ENCODE measurements at places on chromosomes 7 and 10.

DNA sequence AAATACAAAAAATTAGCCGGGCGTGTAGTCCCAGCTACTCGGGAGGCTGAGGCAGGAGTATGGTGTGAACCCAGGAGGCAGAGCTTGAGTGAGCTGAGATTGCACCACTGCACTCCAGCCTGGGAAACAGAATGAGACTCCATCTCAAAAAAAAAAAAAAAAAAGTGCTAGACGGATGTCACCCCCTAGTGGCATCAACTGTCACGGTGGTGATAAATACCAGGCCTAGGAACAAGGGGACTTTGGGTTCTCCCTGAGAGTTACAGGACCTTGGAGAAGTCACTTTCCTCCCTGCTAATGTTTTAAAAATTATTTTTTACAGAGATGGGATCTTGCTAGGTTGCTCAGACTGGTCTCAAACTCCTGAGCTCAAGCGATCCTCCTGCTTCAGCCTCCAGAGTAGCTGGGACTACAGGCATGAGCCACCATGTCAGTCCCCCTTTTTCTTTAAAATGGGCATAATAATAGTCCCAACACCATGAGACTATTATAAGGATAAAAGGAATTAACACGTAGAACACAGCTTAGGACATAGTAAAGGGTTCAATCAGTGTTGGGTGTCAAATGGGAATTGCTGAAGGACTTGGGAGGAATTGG, 2.6 kb upstream of the TMEM130 start:
- DNase-seq, result no peak

DNA sequence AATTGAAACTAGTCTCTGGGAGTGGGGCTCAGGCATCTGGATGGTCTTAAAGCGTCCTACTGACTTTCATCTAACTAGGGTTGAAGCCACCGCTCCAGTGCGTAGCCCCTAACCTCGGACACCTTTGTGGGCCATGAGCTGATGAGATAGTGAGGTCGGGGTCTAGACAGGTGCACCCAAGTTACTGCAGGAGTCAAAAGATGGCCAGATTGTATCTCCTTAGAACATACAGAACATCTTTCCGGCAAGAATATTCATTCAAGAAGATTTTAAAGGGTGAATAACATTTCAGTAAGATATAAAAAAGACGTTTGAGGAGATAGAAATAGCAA, 20.6 kb downstream of the RBM17 start:
- DNase-seq, result no peak

- no peak for DNase-seq
These were observed 80.9 kb downstream of the LRMDA start for GRCh38 chr10:75512203-75512933.

GRCh38 chr10:22570733-22571430, 143.5 kb downstream of the PIP4K2A start:
- DNase-seq, result no peak

- DNase-seq, result no peak
These were observed 6.9 kb downstream of the CREM start for GRCh38 chr10:35133586-35133985.

DNA sequence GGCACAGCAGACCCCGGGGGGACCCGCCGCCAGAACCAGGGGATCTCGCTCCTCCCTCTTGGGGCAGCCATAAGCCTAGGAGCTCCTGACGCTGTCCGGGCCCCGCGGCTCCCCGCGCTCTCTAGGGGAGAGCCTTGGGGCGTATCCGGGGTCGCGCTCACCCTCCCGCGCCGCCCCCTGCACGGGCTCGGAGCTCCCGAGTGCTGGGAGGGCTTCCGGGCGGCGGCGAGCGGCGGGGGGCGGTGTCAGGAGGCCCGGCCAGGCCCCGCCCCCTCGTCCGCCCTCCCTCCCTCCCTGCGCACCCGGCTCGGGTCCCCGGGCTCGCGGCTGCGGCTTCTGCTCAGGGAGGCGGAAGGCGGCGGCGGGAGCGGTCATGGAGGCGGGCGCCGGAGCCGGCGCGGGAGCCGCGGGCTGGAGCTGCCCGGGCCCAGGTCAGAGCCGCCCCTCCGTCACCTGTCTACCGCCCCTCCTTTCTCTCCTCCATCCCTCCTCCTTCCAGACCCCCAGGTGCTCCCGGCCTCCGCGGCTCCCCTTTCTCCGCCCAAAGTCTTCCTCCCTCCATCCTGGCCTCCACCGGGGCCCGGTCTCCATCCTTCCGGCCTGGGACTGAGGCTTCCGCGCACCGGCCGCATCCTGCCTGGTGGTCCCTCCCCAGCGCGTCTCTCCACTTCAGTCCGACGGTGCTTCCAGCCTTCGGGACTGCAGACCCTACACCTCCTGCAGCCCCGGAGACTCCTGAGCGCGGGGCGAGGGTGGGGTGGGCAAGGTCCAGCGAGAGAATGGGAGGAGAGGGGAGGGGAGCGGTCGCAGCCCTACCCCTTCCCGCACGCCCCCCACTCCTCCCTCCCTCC, at the start of gene CCDC136:
TSS of gene CCDC136 (plus strand) at position 848 of the 851 bp plus-strand sequence. CDS start 444 bp downstream, outside the sequence.
- no peak for DNase-seq

DNA sequence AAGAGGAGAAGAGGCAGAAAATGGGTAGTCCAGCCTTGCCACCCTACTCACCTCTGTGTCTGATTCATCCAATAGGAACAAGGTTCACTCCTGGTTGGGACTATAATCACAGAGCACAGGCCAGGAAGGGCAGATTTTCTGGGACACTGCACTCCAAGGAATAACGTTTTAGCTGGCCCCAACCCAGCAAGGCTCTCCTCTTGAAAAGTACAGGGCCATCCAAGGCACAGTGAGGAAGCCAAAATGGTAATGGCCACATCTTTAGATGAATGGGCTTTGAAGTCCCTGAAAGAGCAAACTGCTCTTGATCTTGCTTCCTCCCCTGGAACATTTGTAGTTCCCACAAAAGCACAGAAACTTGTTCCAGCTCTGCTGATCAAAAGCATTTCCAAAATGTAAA, 149.4 kb downstream of the GRM3 start:
- DNase-seq, result no peak

DNA sequence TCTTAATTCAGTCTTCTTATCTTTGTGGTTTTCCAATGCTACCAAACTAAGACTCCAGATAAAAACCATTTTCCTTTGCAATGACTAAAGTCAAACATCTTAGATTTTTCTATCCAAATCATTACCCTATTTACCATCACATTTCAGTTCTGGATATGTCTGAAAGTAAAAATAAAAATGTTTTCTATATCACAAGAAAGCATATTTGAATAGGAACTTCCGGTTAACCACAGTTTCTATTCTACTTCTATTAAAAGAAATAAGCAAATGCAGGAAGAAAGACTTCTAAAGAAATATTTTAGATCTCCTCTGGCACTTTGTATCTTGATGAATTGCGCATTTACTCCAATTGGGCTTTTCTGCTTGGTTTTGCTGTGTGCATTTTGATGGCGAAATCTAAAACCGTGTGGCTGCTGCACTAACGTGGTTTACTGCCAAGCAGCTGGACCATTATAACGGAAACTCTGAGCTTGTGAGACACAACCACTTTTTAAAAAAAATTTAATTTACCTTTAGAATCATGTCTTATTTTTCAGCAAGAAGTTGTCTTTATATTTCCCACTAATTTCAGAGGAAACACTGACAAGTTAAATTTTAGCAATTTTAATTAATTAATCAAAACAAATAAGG, 146.1 kb downstream of the VPS50 start:
- DNase-seq, result no peak

- no peak for DNase-seq
These were observed 214.3 kb downstream of the DGKB start for GRCh38 chr7:14688208-14688607.

- DNase-seq, result no peak
These were observed 106.0 kb upstream of the PDCD4 start for GRCh38 chr10:110765513-110766319.

DNA sequence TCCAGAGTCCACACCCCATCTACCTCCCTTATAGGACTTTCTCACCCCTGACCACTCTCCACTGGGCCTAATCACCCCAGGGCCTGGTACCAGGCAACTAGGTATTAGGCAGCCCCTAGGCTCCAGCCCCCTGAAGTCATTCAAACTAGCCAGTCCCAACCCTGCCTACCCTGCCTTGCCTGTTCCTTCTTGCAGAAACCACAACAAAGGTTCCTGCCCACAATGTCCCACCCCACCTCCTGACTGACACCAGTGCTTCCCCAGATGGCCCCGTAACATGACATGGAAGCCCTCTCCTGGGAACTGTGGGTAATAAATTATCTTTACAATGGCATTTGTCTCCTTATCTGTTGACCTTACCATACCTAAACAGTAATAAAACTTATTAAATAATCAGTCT, 100.6 kb upstream of the PDE1C start:
- no peak for DNase-seq

GRCh38 chr10:31829776-31830175, 98.9 kb downstream of the ARHGAP12 start:
- DNase-seq, result no peak

DNA sequence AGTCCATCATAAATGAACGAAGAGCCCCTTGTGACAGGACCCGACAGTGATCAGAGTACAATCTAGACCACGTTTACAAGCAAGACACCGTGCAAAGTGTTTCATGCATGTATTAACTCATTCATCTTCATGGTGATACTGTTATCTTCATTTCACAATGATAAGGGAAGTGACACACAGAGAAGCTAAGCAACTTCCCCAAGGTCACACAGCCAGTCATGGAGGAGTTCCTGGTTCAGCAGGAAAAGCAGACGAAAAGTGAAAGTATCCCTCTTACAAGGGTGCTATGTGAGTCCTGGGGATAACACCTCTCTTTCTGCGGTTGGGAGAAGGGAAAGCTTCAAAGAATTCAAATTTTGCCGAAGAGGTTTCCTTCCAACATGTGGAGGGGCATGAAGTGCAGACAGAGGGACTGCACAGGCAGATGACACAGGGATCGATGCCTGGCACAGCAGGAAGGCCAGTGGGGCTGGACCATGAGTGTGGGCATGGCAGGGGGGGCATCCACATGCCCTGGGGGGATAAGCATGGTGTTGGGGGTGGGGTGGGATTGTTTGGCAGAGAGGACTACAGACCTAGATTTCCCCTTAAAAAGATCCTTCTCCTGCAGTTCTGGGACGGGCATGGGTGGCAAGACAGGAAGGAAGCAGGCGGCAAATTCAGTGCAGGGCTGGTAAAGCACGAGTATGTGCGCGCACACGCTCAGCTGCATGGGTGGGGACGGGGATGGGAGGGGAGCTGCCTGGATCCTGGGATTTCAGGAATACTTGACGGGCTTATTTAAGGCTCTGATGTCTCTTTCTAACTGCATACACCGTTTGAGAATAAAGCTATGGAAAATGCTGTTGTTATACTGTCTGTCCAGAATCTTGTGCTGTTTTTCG, 33.5 kb upstream of the DDC start:
- no peak for DNase-seq

DNA sequence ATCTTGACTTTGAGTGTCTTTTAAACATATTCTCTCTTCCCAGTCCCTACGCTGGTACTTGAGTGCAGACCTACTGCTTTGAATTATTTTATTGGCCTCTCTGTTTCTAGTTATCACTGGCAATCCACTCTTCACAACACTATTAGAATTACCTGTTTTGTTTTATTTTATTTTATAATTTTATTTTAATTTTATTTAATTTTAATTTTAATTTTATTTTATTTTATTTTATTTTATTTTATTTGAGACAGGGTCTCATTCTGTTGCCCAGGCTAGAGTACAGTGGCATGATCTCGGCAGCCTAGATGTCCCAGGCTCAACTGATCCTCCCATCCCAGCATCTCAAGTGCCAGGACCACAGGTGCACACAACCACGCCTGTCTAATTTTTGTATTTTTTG, 6.8 kb downstream of the STK17A start:
- no peak for DNase-seq

DNA sequence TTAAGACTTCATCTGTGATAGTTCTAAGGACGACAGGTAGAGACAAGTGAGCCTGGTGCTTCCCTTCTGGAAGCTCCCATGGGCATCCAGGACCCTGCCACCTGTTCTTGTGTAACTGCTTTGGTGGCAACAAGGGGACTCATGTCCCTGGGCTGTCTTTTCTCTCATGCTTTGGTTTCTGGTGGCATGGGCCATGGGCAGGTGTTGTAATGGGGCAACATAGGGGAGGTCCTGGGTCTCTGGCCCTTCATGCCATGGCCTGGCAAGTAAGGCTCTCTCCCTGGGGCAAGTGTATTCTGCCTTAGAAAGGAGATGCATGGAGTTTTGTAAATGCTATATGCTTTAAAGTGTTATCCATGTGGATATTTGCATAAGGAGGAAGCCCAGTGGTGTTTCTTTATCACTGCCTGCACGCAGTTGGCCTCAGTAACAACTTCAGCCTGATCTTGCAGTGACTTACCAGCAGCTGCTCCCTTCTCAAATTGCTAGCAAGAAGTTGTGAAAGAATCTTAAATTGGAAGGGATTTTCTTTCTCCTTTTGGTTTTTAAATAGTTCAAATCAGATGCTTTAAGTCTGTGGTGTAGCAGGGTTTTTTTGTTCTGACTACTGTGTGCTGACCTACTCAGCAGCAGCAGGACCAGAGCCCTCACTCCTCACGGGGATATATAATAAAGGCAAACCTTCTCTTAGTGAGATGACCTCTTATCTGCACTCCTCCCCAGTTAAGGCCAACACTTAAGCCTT, 39.9 kb downstream of the OGDH start:
- no peak for DNase-seq

DNA sequence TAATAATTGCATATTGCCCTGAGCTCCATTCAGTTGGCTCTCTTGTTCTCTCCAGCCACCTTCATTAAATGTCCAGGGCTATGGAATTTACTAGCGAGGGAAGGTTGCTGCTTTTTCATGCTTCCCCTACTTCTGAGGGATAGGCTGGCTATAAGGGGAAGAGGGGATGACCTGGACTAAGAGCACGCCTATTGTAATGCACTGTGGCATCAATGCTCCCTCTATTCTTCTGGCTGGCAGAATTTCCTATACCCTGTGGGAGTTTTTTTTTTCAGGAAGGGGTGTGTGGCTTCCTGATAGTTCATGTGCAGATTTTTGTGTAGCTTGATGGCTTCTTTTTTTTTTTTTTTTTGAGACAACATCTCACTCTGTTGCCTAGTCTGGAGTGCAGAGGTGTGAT, 155.8 kb downstream of the SND1 start:
- no peak for DNase-seq

DNA sequence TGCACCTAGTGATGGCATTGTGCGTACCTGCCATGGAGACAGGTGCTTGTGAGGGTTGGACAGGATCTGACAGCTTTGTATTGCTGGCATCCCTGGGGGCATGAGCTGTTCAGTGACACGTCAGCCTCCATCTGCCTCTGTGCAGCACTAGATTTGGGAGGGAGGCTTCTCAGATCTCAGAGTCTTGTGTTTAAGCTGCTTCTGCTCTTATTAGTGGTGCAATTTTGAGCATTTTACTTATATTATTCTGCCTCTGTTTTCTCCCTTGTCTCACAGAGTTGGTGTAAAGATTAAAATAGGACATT, 5.1 kb downstream of the ARHGAP22 start:
- no peak for DNase-seq

DNA sequence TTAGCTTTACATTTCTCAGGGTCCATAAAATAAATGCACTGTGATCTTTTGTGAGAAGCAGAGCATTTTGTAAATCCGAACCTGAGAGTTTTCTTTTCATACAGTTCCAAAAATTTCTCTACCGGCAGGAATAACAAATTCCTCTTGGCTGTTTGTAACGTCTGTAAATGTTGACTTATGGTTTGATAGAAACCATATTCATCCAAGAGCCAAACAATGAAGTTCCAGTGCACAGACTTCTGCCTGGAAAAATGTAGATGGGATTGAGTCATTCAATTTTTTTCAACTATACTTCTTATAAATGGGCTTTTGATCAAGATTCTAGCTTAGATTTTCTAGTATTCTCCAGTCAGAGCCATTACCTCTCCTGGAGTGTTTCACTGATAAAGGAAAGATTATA, 530.6 kb downstream of the TFEC start:
- DNase-seq, result no peak

Data from NCI-H524 treated with DMSO at 0.1 percent for 48 hours (cell line).